ENCODE measurements at places on chromosomes 3 and 15.

- no peak for DNase-seq
Observed at GRCh38 chr3:23981955-23982354, 36.9 kb downstream of the NR1D2 start.

DNA sequence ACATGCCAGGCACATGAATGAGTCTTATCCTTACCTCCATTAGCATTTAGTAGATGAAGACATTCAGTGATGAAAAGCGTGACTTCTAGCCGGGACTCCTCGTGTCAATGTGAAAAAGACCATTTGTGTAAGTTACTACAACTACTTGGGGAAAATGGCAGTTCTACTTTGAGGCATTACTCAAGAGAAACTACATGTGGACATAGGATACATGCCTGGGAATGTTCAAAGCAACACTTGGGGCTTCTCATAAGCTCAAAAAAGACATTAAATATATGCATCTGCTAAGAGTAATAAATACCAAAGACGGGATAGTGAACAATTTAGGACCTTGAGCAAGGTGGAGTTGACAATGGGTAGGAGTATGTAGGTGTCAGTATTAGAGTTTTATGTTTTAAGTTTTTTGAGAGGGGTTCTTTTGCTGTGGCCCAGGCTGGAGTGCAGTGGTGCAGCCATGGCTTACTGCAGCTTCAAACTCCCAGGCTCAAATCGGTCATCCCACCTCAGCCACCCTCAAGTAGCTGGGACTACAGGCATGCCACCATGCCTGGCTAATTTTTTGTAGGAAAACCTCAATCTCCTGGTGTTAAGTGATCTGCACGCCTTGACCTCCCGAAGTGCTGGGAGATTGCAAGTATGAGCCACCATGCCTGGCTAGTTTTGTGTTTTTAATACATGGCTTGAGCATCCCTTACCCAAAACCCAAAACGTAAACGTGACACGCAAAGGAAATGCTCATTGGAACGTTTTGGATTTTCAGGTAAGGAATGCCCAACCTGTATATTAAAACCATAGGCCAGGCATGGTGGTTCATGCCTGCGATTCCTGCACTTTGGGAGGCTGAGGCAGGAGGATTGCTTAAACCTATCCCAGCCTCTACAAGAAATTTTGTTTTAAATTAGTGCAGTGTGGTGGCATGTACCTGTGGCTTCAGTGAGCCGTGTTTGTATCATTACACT lies 3.9 kb downstream of the RPLP1 start:
- DNase-seq = no peak

DNA sequence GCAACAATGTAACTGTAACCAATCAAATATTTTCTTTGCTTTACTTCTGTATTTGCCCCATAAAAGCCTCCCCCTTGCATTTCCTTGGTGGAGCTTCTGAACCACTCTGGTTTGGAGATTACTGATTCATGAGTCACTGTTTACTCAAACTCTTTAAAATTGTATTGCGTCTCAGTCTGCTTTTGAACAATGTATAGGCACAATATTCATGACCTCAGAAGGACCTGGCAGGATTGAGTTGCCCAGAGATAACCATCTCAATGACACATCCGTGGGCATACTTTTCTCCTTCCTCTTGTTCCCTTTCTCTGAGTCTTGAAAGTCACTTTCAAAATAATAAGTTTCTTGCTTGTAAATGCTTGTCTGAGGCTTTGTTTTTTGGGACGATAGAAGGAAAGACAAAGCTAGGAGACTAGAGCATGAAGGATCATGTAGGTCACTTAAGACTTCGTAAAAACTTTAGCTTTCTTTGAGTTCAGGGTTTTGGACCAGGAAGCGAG lies 57.1 kb upstream of the POU1F1 start:
- DNase-seq = peak; percentile 50

GRCh38 chr3:61981060-61981459 lies 392.3 kb downstream of the FEZF2 start:
- no peak for DNase-seq

GRCh38 chr15:92878593-92879053 lies 21.5 kb upstream of the CHD2 start:
- DNase-seq = no peak

DNA sequence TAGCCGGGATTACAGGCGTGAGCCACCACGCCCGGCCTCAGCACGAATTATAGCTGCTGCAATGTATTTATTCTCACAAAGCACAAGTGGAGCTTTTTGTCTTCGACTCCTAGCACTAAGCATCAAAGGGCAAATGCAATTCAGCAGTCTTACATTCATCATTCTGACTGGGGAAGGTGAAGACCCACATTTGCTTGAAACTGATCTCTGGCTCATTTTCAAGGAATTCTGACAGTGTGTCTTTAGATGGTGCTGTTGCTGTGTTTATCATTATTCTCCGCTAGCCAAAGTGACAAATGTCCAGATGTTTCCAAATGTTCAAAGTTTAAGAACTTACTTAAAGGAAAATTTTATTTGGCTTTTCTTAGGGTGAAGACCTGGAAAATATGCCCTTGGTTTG lies 55.9 kb downstream of the SGO1 start:
- no peak for DNase-seq

GRCh38 chr15:96200357-96200967 lies 130.0 kb upstream of the NR2F2 start:
- DNase-seq = no peak

- no peak for DNase-seq
Observed at GRCh38 chr3:50154840-50155490, at the start of gene SEMA3F. TSS of gene SEMA3F (plus strand) at chr3:50155324. CDS start at chr3:50159623, 4,299 bp downstream.

- DNase-seq = no peak
Observed at GRCh38 chr3:33064929-33065328, 32.0 kb downstream of the GLB1 start.

DNA sequence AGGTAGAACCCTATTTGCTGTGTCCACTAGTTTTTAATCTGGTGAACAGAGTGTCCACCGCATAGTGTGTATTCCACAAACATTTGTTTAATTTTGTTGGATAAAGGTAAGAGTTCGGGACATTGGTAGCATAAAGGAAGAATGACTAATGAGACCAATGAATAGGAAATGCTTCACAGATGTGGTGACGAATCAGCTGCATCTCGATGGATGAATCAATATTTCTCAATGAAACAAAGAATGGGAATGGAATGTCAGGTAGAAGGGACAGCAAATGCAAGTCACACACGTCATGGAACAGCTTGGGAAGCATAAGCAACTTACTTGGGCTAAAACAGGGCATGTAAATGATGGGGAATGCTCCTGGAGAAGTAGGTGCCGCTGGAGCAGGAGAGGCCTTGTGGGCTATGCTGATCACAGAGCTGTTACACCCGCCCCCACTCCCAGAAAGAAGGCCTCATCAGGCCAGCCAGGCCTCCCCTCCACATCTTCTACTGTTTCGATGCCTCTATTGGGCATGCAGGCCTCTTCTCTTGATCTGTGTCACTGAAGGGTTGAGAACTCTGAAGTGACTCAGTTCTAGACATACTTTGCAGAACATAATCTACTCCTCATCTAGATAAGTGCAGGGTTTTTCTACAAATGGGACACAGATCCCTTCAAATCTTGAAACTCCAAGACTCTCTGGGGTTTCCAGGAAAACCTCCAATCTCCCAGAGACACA lies 120.0 kb upstream of the GADL1 start:
- no peak for DNase-seq

DNA sequence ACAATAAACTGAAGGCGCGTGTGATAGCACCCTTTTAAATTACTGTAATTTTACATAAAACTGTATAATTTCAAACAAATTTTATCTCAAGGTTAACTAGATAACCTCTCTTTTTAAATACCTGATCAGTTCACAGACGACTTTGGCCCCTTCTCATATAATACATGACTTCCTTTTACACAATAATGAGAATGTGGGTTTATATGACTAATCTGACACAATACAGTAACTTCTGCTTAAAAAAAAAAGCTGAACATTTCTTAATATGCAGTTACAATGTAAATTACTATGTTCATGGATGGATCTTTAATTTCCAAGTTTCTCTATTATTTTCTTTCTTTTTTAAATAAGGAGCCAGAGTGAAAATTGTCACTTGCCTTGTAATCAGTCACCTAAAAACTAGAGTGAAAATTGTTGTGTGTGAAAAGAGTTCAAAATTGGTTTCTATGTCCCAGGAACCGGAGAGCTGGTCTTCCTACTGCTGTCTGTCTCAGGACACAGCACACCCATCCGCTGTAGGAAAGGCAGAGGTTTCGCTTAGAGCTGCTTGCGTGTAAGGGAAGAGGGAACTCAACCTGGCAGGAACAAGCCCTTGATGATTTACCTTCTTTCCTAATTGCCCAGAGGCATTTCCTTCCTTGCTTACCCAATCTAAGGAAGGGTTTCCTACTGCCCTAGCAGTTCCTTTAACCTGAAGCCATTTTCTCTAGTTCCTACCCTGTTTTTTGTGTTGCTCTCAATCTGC lies 33.3 kb downstream of the PLD1 start:
- DNase-seq = no peak

GRCh38 chr3:22862111-22862510 lies 341.0 kb upstream of the UBE2E2 start:
- DNase-seq = no peak

GRCh38 chr15:31098953-31099740 lies 2.4 kb downstream of the TRPM1 start:
- DNase-seq = no peak

- DNase-seq = no peak
Observed at GRCh38 chr3:64638981-64639481, 48.8 kb downstream of the ADAMTS9 start.

DNA sequence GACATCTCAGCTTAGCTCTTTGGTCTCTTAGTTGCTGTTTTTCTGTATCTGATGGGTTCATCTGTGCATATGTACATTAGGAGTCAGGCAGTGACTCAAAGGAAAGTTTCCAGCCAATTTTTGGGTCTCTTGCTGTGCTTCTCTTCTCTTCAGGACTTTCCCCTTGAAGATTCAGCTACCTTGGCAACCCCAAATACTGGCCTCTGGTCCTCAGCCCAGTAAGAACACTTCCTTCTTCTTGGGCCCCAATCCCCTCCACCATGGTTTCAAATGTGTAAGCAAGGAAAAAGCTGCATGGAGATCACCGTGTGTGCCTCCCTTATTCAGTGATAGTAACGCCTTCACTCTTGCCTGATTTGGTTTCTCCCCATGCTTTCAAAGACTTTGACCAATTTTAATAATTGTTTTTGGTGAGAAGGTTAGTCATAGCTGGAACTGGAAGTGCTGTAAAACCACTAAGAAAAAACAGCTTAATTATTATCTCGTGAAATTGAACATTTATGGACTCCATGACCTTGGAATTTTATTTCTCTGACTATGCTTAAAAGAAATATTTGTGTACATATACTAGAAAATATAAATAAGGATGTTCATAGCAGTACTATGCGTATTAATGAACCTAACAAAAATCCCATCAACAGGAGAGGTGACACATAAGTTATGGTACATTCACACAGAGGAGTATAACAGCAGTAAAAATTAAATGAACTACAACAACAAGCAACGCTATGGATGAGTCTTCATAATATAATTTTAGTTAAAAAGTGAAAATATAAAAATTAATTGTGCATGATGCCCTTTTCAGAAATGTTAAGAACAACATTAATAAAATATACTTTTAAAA lies 125.3 kb upstream of the BCL6 start:
- no peak for DNase-seq

DNA sequence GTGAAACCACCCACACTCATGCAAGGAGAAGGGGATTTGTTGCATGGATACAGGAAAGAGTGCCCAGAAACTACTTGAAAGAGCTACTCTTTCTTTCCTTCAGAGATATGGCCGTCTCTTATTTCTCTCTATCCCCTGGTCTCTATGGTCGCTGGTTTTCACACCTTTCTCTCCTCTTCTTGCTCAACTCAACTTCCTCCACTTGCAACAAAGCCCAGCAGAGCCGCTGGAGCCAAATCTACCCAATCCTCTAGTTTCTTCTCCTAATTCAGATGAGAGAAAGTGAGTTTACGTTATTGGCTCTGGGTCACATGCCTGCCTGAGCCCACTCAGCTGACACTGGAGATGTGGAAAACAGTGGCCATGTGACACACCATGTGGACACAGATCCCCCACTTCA lies 215.2 kb downstream of the OSBPL10 start:
- no peak for DNase-seq

GRCh38 chr3:51675201-51675611 lies 4.2 kb downstream of the TEX264 start:
- DNase-seq = no peak

GRCh38 chr3:58955308-58955707 lies 94.5 kb downstream of the CFAP20DC start:
- no peak for DNase-seq

GRCh38 chr3:133691273-133692107 lies 29.7 kb upstream of the TOPBP1 start:
- no peak for DNase-seq

DNA sequence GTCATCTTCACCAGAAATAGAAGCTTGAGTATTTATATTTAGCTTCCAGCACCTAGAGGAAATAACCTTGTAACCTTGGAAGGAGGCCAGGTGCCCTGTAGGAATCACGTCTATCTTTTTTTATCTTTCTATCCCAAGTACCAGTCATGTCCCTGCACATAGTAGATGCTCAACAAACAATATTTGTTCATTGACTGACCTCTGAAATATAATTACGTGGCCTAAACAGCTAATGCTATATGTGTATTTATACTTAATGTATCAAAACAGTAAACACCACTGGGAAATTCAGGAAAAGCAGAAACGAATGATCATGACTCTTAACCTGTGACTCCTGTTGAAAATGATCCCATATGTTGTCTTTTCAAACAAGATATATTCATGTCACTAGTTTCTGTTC lies 97.9 kb upstream of the ADAMTSL3 start:
- DNase-seq = no peak

- DNase-seq = no peak
Observed at GRCh38 chr3:87145553-87145952, 81.6 kb upstream of the CHMP2B start.

DNA sequence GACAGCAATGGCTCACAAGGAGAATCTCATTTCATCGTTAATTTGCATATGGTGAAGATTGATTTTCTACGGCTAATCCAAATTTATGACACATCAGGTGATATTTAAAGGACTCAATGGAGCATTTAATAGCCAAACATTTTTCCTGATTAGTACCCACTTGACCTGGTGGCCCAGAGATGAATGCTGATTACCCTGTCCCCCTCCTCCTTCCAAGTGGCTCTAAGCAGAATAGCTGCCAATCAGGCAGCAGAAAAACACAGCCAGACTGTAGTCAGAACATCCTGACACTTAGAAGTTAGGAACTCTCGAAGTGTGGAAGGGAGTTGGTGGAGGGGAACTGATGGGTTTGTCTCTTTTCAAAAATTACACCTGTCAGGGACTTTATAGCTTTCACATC lies 302.5 kb downstream of the ZNF621 start:
- DNase-seq = no peak

Measured in fibroblast of skin of left quadriceps (primary cell).